ENCODE measurements at places on chromosomes 4 and X.

- DNase-seq: no peak
Measured at GRCh38 chrX:132217203-132218073, 1.8 kb downstream of the RAP2C start.

DNA sequence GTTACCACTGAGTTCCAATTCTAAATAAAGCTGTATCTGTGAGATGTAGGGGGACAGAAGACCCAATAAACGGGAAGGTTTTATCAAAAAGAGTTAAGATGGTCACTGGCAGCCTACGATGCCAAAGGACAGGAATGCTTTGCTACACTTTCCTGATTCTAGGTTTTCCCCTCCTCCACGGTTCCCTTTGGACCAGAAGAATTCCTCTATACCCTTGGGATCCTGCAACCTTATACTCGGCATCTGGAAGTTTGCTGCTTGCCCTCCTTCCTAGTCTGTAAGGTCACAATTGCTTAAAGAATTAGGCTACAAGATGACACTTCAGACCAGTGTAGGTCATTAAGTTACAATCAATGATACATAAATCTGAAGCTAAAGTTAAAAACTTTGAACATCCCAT is 64.3 kb downstream of the SCML2 start:
- no peak for DNase-seq

DNA sequence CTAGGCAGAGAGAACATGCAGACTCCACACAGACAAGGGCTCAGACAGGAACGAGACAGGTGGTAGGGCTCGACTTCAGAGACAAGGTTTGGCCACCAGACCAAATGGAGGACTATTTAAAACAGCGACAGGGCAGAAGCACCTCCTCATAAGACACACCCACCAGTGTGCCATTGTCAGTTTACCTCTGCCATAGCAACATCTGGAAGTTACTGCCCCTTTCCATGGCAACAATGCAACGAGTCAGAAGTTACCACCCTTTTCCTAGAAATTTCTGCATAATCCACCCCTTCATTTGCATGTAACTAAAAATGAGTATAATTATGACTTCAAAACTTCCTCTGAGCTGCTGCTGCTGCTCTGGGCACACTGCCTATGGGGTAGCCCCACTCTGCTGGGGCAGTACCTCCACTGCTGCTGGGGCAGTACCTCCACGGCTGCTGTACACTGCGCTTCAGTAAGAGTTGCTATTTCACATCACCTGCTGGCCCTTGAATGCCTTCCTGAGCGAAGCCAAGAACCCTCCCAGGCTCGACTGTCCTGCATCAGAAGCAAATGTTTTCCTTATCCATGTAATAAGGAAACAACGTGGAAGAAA is 2222.3 kb upstream of the AGA start:
- DNase-seq: no peak

GRCh38 chr4:180641495-180641894 is 1601.7 kb upstream of the TENM3 start:
- DNase-seq: no peak

DNA sequence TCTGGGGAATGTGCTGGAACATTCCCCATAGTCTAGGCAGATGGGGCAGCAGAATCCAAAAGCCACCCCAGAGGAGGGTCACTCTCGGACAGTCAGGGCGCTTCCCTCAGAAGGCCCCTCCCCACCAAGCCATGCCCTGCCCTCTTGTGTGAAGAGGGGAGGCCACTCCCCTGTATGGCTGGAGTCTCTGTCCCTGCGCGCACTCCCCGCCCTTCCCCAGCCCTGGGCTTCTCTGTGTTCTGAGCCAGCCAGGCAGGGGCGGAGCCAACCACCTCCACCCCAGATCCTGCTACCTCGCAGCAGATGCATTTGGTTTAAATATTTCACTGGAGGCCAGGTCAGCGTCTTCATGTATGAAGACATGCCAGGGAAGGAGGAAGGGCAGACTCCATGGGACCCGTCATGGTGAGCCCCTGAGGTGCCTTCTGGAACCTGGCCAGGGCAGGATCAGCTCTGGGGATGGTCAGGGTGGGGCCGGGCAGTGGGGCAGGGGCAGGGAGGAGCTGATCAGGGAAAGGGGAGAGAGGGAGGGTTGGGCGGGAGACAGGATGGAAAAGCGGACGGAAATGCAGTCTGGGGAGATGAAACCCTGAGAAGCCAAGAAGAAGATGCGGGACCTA is 107.3 kb downstream of the ADRA2C start:
- DNase-seq: no peak

DNA sequence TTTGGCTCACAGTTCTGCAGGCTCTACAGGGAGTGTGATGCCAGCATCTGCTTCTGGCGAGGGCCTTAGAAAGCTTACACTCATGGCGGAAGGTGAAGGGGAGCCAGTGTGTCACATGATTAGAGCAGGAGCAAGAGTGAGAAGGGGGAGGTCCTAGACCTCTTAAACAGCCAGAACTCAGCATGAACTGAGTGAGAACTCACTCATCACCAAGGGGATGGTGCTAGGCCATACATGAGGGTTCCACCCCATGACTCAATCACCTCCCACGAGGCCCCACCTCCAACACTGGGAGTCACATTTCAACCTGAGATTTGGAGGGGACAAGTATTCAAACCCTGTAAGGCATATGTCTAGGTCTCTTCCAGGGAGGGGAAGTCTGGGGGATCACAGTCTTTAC is 33.4 kb downstream of the SPRY1 start:
- no peak for DNase-seq

- no peak for DNase-seq
Measured at GRCh38 chr4:12120968-12121367, 692.3 kb upstream of the HS3ST1 start.

GRCh38 chrX:151151665-151152267 is 24.6 kb upstream of the GPR50 start:
- DNase-seq: peak; percentile 21

DNA sequence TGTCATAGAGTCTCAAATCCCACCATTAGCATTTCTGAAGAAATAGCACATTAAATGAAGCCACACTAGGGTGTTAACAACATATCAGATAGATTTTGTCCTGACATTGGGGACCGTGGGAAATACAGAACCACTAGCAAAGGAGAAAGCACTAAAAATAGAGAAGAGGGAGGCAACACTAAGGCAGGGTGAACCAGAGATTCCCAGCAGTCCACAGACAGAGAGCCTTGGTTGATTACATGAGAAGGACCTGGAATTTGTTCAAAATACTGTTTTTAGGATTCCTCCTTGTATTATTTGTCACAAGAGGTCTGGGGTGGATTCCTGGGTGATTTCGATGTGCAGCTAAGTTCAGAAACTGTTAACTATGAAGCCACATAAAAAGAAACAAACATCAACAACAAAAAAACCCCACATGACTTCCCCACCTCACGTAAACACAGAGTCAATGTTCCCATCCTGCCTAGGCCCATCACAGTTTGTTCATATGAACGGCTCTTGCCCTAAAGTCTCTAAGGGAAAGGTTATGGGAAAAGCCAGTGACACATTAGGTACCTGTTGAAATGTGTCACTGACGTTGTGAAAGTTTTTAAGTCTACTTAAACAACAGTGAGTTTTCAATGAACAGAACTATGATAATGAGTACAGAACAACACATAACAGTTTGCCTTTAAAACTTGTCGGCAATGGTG is 23.6 kb upstream of the GRSF1 start:
- DNase-seq: no peak

- no peak for DNase-seq
Measured at GRCh38 chr4:3527101-3527913, 4.9 kb downstream of the LRPAP1 start.

DNA sequence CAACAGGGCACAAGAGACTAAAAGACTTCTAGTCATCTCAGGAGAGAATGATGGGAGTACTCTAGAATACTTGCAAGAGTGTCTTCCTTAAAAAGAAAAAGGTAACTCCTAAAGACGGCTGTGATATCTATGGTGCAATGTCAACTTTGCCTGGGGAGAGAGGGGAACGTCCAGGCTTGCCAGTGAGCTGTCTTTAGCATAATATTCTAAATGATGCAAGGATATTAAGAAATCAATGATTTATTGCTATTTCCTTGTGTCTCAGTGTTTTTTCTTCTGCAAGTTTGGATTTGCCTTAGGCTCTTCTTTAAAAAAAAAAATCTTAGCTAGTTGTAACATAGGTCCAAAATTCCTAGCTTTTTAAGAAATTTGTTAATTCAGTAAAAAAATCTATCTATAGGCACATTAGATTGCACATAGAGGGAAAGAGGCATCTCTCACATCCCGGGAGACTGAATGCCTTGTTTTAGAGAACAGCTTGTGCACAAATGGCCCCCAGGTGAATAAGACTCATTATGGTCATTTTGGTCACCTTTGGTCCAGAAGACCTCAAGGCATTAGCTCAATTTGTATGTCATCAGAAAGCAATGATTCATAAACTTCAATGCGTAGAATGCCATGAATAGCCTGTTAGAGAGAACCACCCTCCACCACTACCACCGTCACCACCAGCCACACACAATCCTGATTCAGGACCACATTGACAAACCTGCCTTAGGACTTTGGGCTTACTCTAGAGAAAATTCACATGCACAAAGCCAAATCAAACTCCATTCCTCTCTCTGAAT is 104.1 kb downstream of the PALLD start:
- no peak for DNase-seq

- DNase-seq: no peak
Measured at GRCh38 chr4:173318648-173319211, 15.4 kb downstream of the HMGB2 start.

GRCh38 chrX:110315551-110315950 is 2.3 kb downstream of the AMMECR1 start:
- DNase-seq: no peak

GRCh38 chr4:7395645-7396044 is 39.1 kb downstream of the PSAPL1 start:
- DNase-seq: no peak

GRCh38 chr4:109390115-109390768 is 43.4 kb upstream of the SEC24B start:
- DNase-seq: no peak

- DNase-seq: no peak
Measured at GRCh38 chrX:19569121-19569805, 54.0 kb upstream of the MAP3K15 start.

DNA sequence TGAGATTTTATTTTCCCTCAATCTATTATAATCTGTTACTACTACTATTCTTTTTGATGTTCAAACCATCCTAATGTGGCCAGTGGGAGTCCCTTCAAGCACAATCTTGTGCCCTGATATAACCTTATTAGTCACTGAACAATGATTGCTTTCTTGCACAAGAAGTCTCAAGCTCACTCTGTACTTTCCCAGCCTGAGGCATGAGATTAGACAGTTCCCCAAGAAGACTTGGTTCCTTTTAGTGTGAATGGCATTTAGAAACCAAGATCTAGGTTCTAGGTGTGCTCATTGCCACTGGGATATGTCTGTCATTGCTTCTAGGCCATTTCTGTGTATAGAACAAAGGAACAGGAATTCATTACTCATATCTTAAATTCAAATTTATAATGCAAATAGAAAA is 28.0 kb upstream of the RBM41 start:
- no peak for DNase-seq

DNA sequence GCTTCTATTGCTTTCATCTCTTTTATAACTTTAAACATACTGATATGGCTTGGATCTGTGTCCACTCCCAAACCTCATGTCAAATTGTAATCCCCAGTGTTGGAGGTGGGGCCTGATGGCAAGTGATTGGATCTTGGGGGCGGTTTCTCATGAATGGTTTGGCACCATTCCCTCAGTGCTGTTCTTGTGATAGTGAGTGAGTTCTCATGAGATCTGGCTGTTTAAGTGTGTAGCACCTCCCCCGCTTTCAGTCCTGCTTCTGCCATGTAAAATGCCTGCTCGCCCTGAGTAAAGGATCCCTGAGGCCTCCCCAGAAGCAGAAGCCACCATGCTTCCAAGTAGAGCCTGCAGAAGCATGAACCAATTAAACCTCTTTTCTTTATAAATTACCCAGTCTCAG is 17.7 kb downstream of the MND1 start:
- no peak for DNase-seq

- no peak for DNase-seq
Measured at GRCh38 chrX:35392232-35392631, 405.9 kb upstream of the MAGEB16 start.

DNA sequence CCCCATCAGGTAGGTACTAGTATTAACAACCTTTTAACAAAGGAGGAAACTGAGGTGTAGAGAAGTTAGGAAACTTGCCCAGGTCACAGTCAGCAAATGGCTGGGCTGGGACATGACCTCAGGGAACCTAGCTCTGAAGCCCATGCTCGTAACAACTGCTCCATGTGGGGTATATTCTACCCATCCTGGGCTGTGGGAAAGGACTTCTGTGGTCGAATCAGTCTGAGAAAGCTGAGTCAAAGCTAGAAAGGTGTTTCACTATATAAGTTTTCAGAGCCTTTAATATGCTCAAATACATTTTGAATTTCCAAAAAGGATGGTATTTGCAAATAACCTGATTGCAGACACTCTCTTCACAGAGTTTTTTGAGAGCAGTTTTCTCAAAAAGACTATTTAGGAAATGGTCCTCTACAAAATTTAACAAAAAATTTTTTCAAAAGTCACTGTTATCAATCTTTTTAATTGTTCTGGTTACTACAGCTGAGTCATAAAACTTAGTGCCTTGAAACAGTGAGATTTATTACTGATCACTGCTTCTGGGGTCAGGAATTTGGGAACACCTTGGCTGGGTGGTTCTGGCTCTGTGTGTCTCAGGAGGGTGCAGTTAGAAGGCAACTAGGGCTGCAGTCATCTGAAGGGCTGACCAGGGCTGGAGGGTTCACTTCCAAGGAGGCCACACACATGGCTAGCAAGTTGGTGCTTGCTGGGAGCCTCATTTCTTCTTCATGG is 53.6 kb downstream of the NSG1 start:
- DNase-seq: no peak

DNA sequence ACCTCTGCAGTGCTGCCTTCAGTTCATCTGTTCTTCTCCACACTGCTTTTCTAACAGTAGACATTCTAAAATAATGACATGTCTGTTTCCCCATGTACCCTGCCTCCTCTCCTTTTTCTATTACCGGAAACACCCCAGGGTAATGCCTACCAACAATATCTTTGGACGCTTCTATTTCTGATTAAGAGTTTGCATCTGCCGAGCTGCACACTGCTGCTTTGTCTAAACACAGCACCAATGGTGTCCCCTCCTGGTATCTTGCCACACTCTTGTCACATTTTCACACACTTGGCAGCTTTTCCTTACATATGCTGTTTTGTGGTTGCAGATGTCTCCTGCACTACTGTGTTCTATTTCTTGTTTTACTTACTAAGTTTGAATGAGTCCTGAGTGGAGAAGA is 288.8 kb downstream of the GRIA2 start:
- no peak for DNase-seq

DNA sequence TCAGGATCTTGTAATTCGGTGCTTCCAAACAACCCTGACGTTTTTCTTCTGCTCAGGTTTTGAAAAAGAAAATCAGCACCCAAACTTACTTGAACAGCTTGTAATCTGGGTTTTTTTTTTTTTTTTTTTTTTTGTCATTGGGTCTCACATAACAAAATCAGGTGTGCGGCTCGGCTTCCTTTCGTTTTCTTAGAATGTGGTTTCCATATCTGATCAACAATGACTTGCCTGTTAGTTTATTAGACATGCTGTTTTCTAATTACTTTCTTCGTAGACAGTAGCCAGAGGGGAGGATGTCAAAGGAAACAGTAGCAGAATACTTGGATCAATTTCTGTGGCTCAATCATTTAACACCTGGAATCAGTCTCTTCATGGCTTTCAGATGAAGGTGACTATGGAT is 890 bp upstream of the FREM3 start:
- DNase-seq: no peak

Data from AG09309 (cell line).